Kidney (tissue), 22 donors: ENCODE measurements at places on chromosomes 5 and 9.

DNA sequence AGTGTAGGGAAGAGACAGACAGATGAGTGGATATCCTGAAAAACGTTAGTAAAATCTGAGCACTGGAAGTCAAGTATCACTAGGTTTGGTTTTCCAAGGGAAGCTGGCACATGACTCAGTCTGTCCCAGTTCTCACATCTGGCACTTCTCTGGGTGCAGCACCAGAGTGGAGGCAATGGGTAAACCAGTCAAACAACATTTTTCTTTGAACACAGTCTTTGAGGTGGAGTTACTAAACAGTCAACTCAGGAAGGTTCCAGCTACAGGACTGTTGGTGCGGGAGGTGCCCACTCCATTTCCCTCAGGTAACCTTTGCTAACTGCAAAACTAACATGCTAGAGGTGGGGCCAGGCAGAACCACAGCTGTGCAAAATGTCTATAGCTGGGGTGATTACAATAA is 301.4 kb upstream of the RFX3 start:
- peak; percentile 75 for DNase-seq
- H3K27ac ChIP-seq, result peak overlapping the region; percentile 61
- no peaks in the 10 kb centered on the region for H3K27me3 ChIP-seq
- peaks cover 7% of the 10 kb centered on the region for H3K36me3 ChIP-seq
- H3K4me3 ChIP-seq, result no peak overlapping the region

DNA sequence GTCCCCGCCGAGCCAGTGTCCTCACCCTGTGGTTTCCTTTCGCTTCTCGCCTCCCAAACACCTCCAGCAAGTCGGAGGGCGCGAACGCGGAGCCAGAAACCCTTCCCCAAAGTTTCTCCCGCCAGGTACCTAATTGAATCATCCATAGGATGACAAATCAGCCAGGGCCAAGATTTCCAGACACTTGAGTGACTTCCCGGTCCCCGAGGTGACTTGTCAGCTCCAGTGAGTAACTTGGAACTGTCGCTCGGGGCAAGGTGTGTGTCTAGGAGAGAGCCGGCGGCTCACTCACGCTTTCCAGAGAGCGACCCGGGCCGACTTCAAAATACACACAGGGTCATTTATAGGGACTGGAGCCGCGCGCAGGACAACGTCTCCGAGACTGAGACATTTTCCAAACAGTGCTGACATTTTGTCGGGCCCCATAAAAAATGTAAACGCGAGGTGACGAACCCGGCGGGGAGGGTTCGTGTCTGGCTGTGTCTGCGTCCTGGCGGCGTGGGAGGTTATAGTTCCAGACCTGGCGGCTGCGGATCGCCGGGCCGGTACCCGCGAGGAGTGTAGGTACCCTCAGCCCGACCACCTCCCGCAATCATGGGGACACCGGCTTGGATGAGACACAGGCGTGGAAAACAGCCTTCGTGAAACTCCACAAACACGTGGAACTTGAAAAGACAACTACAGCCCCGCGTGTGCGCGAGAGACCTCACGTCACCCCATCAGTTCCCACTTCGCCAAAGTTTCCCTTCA is 1.4 kb downstream of the GLIS3 start:
- DNase-seq, result peak; percentile 62
- H3K27me3 ChIP-seq, result no peaks in the 10 kb centered on the region
- peak overlapping the region; percentile 93 for H3K27ac ChIP-seq
- no peaks in the 10 kb centered on the region for H3K36me3 ChIP-seq

DNA sequence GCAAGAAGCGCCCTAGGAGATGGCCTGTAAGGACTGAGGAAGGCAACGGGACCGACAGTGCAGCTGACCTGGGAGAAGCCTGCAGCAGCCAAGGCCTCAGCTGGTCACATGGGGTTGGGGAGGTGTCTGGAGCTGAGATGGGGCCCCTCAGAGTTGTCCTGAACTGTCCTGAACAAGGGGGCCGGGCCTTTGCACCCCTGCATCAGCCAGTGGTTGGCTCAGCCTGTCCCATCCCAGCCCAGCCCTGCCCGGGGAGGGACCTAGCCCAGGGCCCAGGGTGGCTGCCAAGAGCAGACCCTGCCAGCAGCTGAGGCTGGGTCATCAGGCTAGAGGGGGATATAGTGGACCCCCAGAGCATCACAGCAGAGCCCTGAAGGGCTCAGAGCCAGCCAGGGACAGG is 122.8 kb upstream of the PPP1R26 start:
- H3K4me3 ChIP-seq, result no peak overlapping the region
- no peaks in the 10 kb centered on the region for H3K27me3 ChIP-seq
- no peak overlapping the region for H3K27ac ChIP-seq
- no peak for DNase-seq
- no peaks in the 10 kb centered on the region for H3K4me1 ChIP-seq

DNA sequence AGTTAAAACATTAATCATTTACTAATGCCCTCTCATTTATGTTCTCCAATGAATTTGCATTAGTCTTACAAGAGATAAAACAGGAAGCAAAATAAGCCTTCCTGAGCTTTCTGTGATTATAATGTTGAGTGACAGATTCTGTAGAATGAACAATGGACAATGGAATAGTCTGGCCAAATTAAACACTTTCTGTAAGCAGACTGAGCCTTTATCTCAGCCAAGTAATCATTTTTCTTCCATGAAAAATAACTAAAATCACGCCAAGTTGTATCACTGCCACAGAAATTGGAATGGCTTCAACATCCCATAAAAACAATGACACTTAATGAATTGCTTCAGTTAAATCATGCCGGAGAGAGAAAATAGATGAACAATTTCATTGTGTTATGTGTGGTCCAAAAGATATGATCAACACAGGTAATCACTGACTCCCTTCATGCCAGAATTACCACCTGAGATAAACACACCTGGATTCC is 63.0 kb downstream of the TSSK1B start:
- DNase-seq, result peak; percentile 61
- H3K27me3 ChIP-seq, result no peaks in the 10 kb centered on the region
- H3K27ac ChIP-seq, result no peak overlapping the region
- H3K4me3 ChIP-seq, result no peak overlapping the region

DNA sequence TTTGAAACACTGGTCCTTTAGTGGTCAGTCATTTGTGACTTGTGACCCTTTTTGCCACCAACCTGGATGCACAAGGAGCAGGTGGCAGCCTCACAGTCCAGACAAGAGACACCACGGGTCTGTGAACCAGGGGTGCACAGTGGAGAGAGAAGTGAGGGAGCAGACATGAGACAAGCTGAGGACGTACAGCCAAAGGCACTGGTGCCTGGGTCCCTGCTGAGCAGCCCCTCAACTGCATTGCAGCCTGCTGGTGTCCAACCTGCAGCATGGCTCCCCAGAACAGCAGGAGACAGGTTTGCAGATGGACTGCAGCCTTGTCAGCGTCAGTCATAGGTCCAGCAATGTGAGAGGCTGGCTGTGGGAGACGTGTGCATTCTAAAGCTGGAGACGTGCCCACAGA is 124.2 kb upstream of the FSTL4 start:
- H3K27ac ChIP-seq, result no peak overlapping the region
- H3K36me3 ChIP-seq, result no peaks in the 10 kb centered on the region
- no peak for DNase-seq
- H3K27me3 ChIP-seq, result no peaks in the 10 kb centered on the region
- no peak overlapping the region for H3K4me3 ChIP-seq

- H3K36me3 ChIP-seq, result no peaks in the 10 kb centered on the region
- H3K27me3 ChIP-seq, result no peaks in the 10 kb centered on the region
- no peak for DNase-seq
Measured at GRCh38 chr9:116837018-116837989, 150.2 kb downstream of the TRIM32 start.

- no peak overlapping the region for H3K4me3 ChIP-seq
- no peaks in the 10 kb centered on the region for H3K36me3 ChIP-seq
- H3K27me3 ChIP-seq, result no peaks in the 10 kb centered on the region
- H3K4me1 ChIP-seq, result peaks cover 28% of the 10 kb centered on the region
- peak overlapping the region; percentile 75 for H3K27ac ChIP-seq
Measured at GRCh38 chr9:89550346-89550927, 52.5 kb upstream of the SEMA4D start.

- no peak overlapping the region for H3K27ac ChIP-seq
- H3K4me3 ChIP-seq, result no peak overlapping the region
- no peaks in the 10 kb centered on the region for H3K27me3 ChIP-seq
- H3K4me1 ChIP-seq, result no peaks in the 10 kb centered on the region
- no peak for DNase-seq
- no peaks in the 10 kb centered on the region for H3K36me3 ChIP-seq
Measured at GRCh38 chr5:104513121-104513602, 950.6 kb upstream of the NUDT12 start.

DNA sequence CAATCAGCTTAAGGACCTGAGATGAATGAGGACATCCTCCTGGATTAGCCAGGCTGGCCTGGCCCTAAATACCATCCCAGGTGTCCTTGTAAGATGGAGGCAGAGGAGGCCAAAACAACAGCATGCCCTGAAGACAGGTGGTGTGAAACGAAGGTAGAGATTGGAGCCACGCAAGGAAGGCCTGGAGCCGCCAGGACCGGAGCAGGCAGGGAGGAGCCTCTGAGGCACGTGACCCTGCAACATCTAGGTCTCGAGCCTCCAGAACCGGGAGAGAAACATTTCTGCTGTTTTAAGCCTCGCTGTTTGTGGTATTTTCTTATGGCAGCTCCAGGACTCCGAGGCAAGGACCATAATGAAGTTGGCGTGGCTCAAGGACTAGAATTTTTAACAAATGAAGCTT is 9.7 kb upstream of the COL5A1 start:
- no peaks in the 10 kb centered on the region for H3K4me1 ChIP-seq
- no peak for DNase-seq
- H3K4me3 ChIP-seq, result no peak overlapping the region
- H3K27me3 ChIP-seq, result no peaks in the 10 kb centered on the region
- H3K27ac ChIP-seq, result no peak overlapping the region
- H3K36me3 ChIP-seq, result no peaks in the 10 kb centered on the region

GRCh38 chr9:109996936-109997580 is 210.9 kb downstream of the C9orf152 start:
- DNase-seq, result no peak
- no peaks in the 10 kb centered on the region for H3K27me3 ChIP-seq
- no peak overlapping the region for H3K4me3 ChIP-seq
- no peaks in the 10 kb centered on the region for H3K36me3 ChIP-seq
- peaks cover 2% of the 10 kb centered on the region for H3K4me1 ChIP-seq
- H3K27ac ChIP-seq, result no peak overlapping the region

GRCh38 chr5:170265522-170265921 is 32.1 kb downstream of the LCP2 start:
- H3K36me3 ChIP-seq, result no peaks in the 10 kb centered on the region
- peak; percentile 94 for DNase-seq
- H3K4me1 ChIP-seq, result peaks cover 5% of the 10 kb centered on the region
- H3K4me3 ChIP-seq, result no peak overlapping the region
- H3K27me3 ChIP-seq, result no peaks in the 10 kb centered on the region
- H3K27ac ChIP-seq, result peak overlapping the region; percentile 48

GRCh38 chr9:103082494-103082893 is 87.4 kb downstream of the CYLC2 start:
- no peak overlapping the region for H3K27ac ChIP-seq
- no peak overlapping the region for H3K4me3 ChIP-seq
- no peaks in the 10 kb centered on the region for H3K27me3 ChIP-seq
- DNase-seq, result no peak
- no peaks in the 10 kb centered on the region for H3K4me1 ChIP-seq

DNA sequence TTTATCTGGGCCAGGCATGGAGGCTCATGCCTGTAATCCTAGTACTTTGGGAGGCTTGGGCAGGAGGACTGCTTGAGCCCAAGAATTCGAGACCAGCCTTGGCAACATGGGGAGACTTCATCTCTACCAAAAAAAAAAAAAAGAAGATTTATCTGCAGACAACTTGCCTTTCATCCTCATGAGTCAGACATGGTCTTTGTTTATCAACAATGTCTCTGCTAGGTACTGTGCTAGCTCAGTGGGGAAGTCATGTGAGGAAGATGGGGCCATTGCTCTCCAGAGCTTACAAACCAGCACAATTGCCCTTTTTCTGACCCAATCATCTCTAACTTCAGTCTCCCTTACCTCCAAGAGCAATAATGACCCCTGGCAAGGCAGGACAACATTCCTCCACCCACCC is 1.6 kb downstream of the URM1 start:
- no peaks in the 10 kb centered on the region for H3K36me3 ChIP-seq
- DNase-seq, result no peak
- H3K27ac ChIP-seq, result no peak overlapping the region
- peaks cover 9% of the 10 kb centered on the region for H3K4me1 ChIP-seq
- no peak overlapping the region for H3K4me3 ChIP-seq

DNA sequence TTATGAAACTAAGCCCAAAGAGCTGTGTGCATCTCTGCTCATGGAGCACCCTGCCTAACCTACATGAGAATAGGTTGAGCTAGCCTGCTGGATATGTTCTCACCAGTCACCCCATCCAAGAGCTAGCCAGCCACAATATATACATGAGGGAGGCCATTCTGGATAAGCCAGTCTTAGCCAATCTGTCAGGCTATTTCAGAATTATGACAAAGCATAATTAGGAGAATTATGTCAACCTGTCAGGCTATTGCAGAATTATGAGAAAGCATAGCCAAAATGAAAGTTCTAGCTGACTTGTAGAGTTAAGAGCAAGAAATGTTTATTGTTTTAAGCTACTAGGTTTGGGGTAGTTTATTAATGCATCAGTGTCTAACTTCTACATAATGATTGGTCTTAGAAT is 189.8 kb downstream of the WDR70 start:
- no peaks in the 10 kb centered on the region for H3K36me3 ChIP-seq
- no peak overlapping the region for H3K27ac ChIP-seq
- no peak overlapping the region for H3K4me3 ChIP-seq
- no peaks in the 10 kb centered on the region for H3K27me3 ChIP-seq

DNA sequence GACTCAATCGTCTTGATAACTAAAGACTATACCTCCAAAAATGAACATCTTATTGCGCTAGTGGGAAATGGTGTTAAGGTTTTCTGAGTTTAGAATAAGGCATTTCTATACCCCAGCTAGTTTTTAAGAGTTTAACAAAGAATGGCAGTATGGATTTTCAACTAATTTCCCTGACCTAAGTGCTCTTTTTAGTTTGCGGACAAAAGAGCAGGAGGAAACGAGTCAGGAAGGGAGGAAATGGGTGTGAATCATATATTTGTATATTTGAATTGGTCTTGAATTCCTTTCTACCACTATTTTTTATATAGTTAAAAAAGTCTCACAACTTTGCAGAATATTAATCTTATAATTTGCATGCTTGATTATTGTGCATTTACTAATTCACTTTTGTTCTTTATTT is 516.3 kb upstream of the ZNF608 start:
- H3K4me3 ChIP-seq, result no peak overlapping the region
- H3K27me3 ChIP-seq, result no peaks in the 10 kb centered on the region
- H3K4me1 ChIP-seq, result no peaks in the 10 kb centered on the region
- H3K36me3 ChIP-seq, result no peaks in the 10 kb centered on the region

- no peaks in the 10 kb centered on the region for H3K4me1 ChIP-seq
- H3K36me3 ChIP-seq, result no peaks in the 10 kb centered on the region
- DNase-seq, result no peak
Measured at GRCh38 chr9:36119476-36119875, 17.1 kb upstream of the GLIPR2 start.

GRCh38 chr5:176823869-176824412 is 13.6 kb downstream of the UNC5A start:
- H3K27ac ChIP-seq, result no peak overlapping the region
- DNase-seq, result no peak
- H3K4me1 ChIP-seq, result no peaks in the 10 kb centered on the region

- H3K36me3 ChIP-seq, result no peaks in the 10 kb centered on the region
- peak overlapping the region; percentile 68 for H3K27ac ChIP-seq
- no peak overlapping the region for H3K4me3 ChIP-seq
- DNase-seq, result peak; percentile 72
- peaks cover 3% of the 10 kb centered on the region for H3K4me1 ChIP-seq
Measured at GRCh38 chr5:95697781-95698681, 15.2 kb upstream of the SPATA9 start.
